ENCODE measurements at places on chromosomes 4 and X. TPM values are rescaled to one million over a fixed set of nuclear protein-coding genes. Genes with fewer than 3 reads are reported as not detected.

Gene COMMD8
- 32.0 TPM for total RNA-seq

Gene SOX3
- not detected for total RNA-seq

Gene SMR3B
- total RNA-seq: not detected

Gene FATE1
- total RNA-seq: not detected

Gene P2RY10
- not detected for total RNA-seq

Gene MAGEE2
- not detected for total RNA-seq

Gene HS6ST2
- 5.8 TPM for total RNA-seq

Gene RNF128
- total RNA-seq: 51.8 TPM

Gene SMIM31
- not detected for total RNA-seq

Gene IL21
- not detected for total RNA-seq

Gene PPBP
- 0.24 TPM for total RNA-seq

Gene SPANXD
- total RNA-seq: not detected

Gene SASH3
- not detected for total RNA-seq

Gene RTL3
- not detected for total RNA-seq
